Stimulated activated CD4-positive, alpha-beta T cell treated with anti-CD3 and anti-CD28 coated beads, Interleukin-1b, Interleukin-23, amount 100 ng/mL, for 48 hours (primary cell): ENCODE measurements at places on chromosomes 11 and 22.

DNA sequence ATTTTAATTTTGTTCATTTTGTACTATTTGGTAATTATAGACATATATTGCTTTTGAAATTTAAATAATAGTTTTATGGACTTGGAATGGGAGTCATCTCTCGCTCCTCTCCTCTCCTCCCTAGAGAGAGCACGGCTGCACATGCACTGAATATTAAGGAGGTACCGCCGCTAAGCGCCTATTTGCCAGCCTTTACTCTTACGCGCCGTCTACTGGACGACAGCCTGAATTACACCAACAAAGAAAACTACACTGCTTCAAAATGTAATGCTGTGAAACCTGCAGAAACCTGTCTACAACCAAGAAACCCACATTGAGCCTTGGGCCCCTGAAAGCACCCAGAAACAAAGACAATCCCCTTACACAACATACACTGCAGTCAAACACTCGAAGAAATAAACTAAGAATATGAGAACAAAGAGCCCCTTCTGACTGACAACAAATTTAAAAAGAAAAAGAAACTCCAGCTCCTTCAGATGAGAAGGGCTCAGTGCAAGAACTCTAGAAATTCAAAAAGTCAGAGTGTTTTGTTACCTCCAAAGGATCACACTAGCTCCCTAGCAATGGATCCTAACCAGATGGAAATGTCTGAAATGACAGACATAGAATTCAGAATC, 737.2 kb downstream of the LRRC4C start:
- DNase-seq, result peak; percentile 1

DNA sequence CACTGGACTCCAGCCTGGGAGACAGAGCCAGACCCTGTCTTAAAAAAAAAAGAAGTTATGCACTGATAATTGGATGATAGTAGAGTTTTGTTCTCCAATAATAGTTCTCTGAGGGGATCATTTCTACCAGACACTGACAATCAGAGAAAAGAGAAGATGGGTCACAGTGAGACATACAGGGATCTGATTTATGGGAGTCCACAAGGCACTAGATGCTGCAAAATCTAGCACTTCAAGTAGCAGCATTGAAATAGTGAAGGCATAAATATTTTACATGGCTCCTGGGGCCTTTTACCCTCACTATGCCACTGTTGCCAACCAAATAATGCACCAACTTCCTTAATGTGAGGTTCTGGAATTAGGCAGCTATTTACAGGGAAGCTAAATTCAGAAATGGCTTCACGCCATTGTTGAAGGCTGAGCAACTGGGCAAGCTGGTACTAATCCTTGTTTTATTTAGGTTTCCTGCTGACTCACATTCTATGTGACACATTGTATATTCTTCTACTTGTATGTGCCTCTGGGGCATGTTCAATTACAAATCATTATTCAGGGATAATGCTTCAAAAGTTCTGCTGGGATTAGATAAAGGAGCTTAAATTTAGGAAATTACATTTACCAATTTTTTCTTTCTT, 38.2 kb upstream of the ABTB2 start:
- no peak for DNase-seq

DNA sequence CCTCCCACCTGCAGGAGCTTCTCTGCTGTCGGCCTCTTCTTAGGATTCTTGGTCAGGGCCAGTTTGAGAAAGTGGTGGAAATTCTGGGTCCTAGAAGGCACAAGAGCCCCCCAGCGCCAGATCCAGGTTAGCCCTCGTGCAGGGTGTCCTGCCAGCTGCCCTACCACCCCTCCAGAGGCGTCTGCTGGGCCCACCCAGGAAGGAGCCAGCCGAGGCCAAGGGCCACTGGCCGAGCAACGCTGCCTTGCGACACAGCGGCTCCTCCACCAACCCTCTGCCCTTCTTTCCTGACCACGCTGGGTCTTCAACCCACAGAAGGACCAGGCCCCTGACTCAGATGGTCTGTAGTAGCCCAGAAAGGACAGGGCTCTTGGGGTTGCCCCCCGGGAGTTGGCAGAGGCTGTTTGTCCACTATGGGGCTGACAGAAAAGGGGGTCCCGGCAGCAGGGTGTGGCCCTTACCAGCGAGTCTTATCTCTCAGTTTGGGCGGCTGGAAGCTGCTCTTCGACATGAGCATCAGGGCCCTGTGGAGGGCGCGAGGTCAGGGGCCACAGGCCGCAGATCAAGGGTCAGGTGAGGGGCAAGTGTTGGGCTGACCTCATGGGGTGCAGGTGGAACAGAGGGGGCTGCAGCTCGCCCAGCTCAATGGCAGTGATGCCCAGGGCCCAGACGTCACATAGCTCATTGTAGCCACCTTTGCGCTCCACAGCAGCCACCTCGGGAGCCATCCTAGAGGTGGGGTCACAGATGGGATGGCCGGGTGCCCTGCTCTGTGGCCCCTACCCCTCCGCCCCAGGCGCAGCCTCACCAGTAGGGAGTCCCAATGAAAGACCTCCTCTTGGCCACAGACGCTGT, 2.5 kb downstream of the MAP4K2 start:
- DNase-seq, result no peak

DNA sequence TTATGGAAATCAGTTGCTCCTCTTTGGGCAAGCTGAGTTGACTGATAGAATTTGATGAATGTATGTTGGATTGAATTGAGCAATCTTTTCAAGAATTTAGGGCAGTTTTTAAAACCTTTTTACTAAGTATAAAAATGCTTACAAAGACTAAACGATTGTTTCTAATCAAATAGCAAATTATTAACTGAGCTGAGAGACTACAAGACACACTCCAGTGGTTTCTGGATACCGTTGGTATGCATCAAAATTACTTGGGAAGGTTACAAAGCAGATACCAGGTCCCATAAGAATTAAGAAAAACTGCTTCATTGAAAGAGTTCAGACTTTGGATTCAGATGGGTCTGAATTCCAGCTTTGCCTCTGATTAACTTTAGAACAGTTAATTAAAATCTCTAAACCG, 721.4 kb downstream of the FAM181B start:
- no peak for DNase-seq

- no peak for DNase-seq
Observed at GRCh38 chr22:49106096-49106841, 721.4 kb downstream of the BRD1 start.

DNA sequence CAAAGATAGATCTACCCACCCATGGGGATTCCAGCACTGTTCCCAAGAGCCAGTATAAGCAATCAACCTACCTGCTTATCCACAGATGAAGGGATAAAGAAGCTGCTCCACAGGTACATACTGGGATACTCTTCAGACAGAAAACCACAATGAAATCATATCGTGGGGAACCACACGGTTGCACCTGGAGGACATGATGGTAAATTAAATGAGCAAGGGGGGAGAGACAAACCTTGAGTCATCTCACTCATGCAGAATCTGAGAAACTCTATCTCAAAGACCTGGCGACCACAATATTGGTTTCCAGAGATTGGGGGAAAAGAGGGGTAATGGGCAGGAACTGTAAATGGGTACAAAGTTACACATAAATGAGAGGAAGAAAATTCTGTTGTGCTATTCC, 14.5 kb downstream of the RGL4 start:
- DNase-seq, result peak; percentile 52

DNA sequence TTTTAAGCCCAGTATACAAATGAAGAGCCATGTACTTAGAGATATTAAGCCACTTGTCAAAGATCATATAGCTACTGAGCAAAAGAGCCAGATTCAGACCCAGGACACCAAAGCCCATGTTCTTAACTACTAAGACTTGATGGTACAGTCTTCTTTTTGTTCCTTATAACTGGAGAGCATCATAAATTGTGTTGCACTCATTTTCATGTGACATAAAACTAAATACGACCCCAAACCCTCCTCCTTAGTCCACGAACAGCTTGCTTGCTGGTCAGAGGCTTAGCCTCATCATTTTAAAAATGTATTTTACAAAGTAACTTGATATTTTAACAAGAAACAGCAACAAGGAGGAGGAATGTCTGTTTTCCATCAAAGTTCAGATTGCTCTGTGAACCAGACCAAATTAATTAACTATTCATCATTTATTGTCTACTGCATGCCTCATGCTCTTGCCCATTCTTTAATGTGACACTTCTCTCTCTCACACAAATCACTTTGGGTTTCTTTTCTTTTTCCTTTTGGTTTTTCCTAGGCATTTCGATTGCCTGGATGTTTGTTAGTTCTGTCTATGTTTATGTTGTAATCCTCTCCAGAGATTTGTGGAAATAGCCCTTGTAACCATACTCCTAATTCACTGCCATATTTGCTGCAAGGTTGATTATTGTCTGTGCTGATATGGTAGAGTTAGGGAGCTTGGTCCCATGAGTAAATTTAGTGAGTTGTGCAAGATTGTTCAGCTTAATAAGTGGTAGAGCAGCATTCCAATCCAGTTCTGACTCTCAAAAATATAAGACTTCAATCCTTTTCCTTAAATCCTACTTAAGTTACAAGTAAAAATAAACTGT, 8.4 kb upstream of the ARHGAP20 start:
- DNase-seq, result no peak

DNA sequence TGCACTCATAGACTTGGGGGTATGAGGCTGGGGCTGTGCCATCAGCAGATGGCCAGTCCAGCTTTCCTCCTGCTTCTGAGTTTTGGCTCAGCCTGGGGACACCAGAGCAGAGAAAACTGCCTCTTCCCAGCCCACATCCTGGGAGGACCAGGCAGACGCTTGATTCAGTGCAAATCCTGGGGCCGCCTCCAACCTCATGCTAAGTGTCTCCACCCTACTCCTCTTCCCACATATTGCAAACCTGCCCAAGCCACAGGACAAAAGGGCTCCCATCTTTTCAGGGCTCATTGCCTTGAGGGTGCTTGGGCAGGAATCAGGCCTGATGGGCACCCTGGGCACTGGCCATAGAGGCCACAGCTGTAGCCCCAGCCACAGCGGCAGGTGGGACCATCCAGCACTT, 79.7 kb upstream of the SHANK2 start:
- no peak for DNase-seq

DNA sequence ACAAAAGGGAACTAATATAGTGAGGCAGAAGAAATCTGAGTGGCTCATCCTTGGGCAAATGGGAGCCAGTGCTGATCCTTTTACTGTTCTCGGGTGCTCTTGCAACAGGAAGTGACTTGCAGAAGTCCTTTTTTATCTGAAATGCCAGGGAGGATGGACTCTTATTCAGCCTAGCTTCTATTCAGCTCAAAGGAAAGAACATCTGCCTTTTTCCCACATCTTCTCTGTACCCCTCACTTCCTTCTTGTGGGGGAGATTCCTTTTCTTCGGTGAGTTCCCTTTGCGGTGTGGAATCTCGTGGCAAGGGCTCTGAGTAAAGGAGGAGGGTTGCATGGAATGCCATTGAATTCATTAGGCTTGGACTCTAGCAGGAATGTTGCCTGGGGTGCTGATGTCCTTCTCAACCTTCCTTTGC, 76.2 kb downstream of the ZBTB16 start:
- DNase-seq, result no peak
